ENCODE measurements at places on chromosomes 7 and 10.

DNA sequence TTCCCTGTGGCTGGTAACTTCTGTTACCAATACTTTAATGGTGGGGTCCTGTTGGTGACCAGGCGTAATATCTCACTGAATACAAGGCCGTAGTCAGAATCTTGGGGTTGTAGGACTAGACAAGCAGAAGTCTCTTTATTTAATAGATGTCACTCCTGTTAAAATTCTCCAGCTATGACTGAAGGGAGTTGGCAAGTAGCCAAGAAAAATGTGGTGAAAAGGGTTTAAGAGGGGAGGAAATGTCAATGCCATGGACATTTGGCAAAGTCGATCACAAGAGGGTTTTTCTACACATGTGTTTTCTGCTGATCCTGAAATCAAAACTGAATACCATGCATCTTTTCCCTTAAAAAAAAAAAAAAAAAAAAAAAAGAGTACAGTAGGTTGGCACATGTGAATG, 533.5 kb downstream of the AUTS2 start:
- no peak for DNase-seq

DNA sequence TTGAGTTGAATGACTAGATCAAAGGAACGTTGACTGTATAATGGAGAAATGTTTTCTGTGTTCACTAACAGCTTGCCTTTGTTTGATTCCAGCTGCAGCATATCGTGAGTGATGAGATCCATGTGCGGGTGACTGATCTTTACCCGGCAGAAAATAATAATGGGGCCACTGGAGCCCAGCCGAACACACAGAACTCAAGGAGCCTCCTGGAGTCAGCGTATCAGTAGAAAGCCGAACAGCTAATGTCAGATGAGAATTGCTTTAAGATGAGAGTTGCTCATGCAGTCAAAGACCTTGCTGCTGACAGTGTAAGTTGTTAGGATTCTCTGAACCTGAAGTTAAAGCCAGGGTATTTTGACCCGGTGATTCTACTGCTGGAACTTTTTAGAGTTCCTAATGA, 34.3 kb upstream of the MTPAP start:
- DNase-seq = no peak

DNA sequence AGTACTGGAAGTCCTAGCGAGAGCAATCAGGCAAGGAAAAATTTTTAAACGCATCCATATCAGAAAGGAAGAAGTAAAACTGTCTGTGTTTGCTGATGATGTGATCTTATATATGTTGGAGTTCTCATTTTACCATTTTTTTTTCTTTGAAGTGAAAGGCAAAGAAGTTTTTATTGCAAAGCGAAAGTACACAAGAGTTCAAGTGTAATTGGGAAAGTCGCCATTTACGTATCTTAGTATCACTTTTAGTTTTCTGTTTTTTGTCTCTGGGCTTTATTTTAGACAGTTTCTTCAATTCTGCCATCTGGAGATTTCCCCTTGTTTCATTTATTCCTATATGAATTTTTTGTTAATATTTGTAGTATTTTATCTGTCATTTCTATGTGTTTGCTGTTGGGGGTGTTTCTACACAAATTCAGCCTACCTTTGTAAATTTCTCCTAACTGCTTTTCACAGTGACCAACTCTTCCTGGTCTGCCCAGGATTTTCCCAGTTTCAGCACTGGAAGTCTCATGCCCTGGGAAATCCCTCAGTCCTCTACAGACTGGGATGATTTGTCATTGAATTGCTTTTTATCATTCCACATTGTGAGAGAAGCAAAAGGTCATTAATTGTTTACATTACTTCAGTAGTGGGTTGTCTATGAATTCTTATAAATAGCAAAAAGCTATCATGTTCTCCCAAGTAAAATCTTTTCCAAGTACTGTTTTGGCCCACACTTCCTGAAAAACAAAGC, 23.2 kb downstream of the BET1 start:
- DNase-seq = no peak

DNA sequence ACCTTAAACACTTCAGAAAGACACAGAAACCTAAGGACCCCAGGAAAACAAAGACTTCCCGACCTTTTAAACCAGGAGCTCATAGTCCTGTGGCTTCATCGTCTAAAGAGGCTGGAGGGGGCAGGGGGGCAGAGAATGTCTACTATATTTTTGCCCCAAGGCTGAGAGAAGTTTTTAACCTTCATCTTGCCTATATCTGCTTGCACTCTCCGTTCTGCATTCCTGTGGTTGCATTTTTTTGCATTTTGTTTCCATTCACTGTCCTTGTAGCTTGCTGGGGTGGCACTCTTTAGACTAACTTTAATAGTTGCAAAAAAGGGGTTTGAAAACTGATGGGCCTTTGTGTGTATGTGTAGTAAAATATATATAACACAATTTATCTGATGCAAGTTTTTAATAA, 23.7 kb downstream of the PRKAR2B start:
- no peak for DNase-seq

- no peak for DNase-seq
These were observed 20.6 kb downstream of the PALD1 start for GRCh38 chr10:70498970-70499835.

Measured in RCC 7860 (cell line).